ENCODE measurements at places on chromosomes 11 and 22.

GRCh38 chr11:30143098-30143705 is 87.6 kb upstream of the FSHB start:
- peak; percentile 26 for DNase-seq

DNA sequence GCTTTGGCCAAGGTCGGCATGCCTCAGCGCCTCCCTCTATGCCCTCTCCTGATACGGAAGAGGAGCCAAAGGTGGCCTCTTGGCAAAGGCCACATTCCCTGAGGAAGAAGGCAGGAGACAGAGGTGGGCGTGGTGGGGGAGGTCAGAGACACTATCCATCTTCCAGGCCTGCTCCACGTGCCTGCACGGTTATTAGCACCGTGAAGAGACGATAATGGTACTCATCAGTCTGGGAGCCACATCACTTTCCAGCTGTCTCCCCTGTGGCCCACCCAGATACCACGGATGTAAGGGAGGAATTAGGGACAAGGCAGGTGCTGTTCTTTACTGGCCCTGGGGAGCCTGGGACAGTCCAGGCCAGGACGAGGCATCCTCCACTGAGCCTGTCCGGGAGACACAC is 354.3 kb downstream of the MN1 start:
- no peak for DNase-seq

DNA sequence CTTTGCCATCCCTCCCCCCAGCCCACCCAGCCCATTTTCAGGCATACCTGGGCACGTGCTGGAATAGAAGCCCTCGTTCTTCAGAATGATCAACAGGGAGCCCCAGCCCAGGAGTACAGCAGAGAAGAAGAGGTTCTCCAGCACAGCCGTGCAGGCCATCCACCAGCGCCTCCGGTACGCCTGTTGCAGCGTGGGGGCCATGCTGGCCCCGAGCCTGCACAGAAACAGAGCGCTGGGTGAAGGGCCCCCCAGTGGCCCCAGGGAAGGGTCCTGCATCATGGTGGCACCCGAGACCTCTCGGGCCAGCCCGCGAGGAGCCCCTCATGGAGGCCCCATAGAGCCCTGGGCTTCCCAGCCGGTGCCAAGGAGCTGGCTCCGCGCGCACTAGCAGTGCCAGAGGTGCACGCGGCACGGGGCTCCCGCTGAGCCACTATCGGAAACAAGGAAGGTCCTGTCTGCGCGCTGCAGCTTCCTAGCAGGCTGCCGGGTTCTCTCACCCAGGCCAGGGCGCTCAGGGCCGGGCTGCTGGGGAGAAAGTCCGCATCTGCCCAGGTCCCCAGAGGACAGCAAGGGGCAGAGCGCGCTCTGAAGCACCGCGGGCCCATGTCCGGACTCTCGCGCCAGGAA is 1.5 kb downstream of the SLC43A1 start:
- peak; percentile 14 for DNase-seq

- DNase-seq = no peak
Measured at GRCh38 chr11:67374571-67375281, 1.3 kb upstream of the CLCF1 start.

GRCh38 chr22:45497351-45498145 is 5.1 kb upstream of the FBLN1 start:
- DNase-seq = no peak

DNA sequence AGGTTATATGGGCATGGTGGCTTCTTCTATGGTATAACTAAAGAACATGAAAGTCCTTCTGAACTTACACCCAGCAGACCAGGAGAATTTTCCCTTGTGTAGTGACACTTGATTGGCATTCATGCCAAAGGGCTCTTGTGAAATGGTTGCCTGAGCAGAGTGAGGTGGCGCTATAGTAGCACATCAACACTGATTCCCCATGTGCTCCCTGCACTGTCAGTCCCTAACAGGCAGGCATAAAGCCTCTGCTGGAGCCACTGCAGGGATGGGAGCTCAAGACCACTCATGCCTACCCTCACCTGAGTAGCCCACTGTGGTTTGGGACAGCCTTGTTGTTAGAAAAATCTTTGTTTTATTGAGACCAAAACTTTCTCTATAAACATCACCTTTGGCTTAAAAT is 92.6 kb upstream of the LIN7C start:
- no peak for DNase-seq

- no peak for DNase-seq
Measured at GRCh38 chr22:37497062-37497599, 10.9 kb upstream of the MFNG start.

DNA sequence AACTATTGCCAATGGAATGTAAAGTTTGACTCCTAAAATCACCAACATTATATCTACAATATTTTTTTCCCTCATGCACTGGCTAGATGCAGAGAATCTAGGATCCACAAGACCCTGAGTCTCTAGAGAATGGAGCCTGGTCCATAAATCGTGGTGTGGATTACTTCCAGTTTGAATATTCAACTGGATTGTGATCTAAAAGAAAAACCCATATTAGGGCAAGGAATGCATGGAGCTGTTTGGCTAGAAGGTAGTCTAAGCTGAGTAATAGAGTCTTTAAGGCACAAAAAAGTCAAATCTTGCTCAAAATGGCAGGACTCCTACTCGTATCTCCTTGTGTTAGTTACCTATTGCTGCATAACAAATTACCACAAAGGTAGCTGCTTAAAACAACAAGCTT is 9.4 kb upstream of the MS4A5 start:
- no peak for DNase-seq

DNA sequence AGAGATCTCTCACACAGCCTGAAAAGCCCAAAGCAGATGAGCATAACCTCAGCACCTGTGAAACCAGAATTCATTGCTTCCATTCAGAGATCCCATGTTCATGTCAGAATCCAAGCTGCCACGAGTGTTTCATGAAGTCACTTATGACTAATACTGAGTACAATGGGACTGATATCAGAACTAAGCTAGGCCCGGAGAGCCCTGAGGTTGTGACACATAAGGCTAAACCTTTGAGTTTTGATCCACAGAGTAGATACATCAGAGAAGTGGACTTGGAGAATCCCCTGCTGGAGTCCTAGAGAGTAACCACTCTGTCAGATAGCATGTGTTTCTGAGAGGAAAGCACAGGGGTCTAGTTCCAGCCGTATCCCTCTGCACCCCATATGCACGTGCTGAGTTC is 890 bp upstream of the GLYATL1 start:
- no peak for DNase-seq

DNA sequence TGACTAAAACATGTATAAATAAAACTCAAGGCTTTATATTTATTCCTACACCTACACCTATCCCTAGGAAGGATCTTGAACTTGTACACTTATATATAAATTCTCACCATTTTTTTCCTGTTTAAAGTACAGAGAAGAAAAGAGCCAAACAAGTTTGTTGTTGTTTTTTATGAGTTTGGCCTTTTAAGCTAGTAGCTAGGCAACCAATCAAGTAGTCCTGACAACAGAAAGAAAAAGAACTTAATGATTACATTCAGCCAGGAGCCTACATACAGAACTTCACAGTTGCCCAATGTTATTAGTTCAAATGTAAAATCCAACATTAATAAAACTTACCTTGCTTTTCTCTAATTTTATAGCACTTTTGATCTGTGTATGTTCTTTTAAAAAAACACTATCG is 316.2 kb downstream of the SOX6 start:
- DNase-seq = no peak

DNA sequence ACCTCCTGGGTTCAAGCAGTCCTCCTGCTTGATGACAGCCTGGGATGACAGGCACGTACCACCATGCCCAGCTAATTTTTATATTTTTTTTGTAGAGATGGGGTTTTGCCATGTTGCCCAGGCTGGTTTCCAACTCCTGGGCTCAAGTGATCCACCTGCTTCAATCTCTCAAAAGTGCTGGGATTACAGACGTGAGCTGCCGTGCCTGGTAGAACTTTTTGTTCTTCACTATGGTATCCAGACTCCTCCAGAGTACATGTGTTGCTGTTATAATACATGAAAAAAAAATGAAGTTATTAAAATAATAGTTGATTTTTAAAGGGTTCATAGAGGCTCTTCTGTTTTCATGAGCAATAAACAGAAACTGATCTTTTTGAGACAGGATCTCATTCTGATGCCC is 29.6 kb downstream of the ZNF143 start:
- no peak for DNase-seq

GRCh38 chr11:112697391-112698178 is 263.6 kb upstream of the NCAM1 start:
- DNase-seq = no peak

GRCh38 chr11:109423466-109424190 is 1.6 kb downstream of the C11orf87 start:
- no peak for DNase-seq

- no peak for DNase-seq
Measured at GRCh38 chr11:117814204-117814765, 10.3 kb downstream of the FXYD2 start.

DNA sequence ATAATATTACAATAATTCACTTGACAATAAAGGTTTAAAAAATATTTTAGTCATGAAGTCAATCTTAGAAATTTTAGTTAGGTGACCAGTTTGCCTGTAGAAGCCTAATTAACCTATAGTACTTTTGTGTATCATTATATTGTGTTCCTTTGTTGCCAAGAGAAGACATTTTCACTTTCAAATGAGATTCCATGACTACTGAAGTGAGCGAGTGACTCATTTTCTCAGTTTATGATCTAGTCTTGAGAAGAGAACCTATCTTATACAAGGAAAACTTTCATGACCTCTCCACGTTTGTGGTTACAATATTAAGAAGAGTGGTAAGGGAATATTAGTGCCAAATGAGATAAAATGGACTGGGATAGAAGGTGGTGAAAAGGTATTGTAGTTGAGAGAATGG is 423.9 kb upstream of the CHORDC1 start:
- DNase-seq = no peak

- DNase-seq = no peak
Measured at GRCh38 chr22:39185601-39186012, 33.1 kb upstream of the CBX7 start.

GRCh38 chr11:109934151-109934550 is 159.0 kb upstream of the ZC3H12C start:
- DNase-seq = no peak

- no peak for DNase-seq
Measured at GRCh38 chr22:39621826-39622225, 51.3 kb downstream of the CACNA1I start.

GRCh38 chr11:34051349-34052035 is at the start of gene CAPRIN1:
TSS of gene CAPRIN1 (plus strand) at chr11:34051731. CDS start at chr11:34052421, 690 bp downstream.
- peak; percentile 85 for DNase-seq

Measured in CD4-positive, alpha-beta T cell treated with Interleukin-17A for 1 hour (primary cell).